ENCODE measurements at places on chromosomes 6 and 20.

- DNase-seq = peak; percentile 47
These were observed 21.7 kb upstream of the SMIM26 start for GRCh38 chr20:18545566-18545965.

GRCh38 chr6:132456700-132457143 is 55.4 kb upstream of the MOXD1 start:
- DNase-seq = no peak

DNA sequence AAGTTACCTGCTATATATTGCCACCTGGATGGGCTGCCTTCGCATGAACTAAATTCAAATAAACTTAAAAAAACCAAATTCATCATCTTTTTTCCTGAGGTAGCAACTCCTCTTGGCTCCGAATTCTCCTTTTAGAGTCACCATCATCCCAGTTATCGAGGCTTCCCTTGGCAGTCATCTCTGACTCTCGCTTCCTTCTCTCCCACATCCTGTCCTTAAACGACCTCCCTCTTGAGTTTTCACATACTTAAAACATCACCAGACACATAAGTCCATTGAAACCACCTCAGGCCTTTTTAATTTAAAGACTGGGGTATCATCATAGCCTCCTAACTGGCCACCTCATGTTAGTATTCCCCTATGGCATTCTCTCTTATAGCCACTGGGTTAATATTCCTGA is 296.1 kb upstream of the FLRT3 start:
- no peak for DNase-seq

DNA sequence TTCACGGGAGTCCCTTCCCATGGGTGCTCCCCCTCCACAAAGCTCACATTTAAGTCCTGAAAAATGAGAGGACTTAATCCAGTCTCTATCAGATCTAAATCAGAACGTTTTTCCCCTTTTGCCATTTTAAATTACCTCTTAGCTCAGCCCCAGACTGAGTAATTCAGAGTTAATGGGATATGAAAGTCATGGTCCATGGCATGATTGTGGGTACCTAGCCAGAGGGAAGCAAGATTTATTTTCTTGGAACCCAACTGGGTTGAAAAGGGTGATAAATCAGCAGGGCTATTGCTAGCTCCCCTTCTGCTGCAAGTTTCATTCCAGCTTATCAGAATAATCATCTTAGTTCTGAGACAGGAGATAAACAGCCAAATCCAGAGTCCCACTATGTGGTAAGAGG is 320.2 kb upstream of the CHD6 start:
- no peak for DNase-seq

DNA sequence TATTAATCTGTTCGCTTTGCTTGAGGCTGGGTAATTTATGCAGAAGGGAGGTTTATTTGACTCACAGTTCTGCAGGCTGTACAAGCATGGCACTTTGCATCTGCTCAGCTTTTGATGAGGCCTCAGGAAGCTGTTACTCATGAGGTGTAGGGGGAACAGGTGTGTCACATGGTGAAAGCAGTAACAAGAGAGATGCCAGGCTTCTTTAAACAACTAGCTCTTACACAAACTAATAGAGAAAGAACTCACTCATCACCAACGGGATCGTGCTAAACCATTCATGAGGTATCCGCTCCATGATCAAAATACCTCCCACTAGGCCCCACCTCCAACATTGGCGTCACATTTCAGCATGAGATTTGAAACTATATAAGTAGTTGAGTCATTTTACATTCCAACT is 34.4 kb upstream of the GCLC start:
- no peak for DNase-seq

GRCh38 chr6:35745509-35745908 is 8.7 kb downstream of the ARMC12 start:
- no peak for DNase-seq

DNA sequence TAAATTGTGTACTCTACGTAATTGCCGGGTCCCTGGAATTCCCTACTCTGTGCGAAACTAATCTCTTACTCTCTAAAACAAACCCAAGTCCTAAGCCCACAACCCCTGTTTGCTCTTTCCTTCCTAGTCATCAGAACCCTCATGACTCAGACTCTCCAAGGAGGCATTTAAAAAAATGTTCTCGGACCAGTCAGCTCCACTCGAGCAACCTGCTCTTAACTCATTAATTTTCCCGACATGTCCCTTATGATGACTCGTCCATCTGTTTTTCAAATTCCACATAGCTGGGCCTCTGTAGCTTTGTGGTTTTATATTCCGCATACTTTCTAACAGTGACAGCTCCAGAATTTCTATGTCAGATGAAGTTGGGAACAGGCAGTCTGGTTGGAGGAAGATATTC is 2.6 kb upstream of the MUC22 start:
- no peak for DNase-seq

GRCh38 chr6:142871910-142872331 is 73.1 kb downstream of the HIVEP2 start:
- DNase-seq = no peak

DNA sequence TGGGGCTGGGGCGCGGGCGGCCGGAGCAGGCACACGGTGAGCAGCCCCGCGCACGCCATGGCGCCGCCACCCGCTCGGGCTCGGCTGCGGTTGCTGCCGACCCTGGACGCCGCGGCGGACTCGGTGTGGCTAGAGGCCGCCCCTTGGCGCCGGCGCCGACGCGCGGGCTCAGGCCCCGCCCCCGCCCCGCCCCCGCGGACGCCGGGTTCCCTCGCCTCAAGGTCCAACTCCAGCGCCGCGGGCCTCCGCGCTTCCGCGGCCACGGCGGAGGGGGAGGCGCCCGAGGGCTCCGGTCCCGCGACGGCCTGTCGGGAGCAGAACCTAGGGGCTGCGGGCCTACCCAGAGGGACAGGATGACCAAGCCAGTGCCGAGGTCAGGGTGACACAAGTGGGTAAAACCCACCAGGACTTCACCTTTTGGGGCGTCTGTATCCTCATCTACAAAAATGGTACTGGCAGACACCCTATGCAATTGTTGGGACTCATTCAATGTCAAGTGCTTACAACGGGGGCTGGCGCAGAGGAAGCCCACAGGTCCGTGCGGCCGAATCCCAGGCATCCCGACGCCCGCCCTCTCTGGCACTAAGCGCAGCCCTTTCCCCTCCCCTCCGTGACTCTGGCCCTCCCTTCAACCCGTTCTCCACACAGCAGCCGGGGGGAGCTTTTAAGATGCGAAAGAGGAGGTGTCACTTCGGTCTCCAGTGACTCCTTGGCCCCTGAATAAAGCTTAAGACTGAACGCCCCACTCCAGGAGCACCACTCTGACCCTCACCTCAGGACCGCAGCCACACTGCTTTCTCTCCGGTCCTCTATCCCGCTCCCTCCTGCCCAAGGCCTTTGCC is at the start of gene NECAB3:
TSS of gene NECAB3 (minus strand) at position 135 of the 842 bp plus-strand sequence. CDS start at position 59, 76 bp downstream.
- peak; percentile 90 for DNase-seq

DNA sequence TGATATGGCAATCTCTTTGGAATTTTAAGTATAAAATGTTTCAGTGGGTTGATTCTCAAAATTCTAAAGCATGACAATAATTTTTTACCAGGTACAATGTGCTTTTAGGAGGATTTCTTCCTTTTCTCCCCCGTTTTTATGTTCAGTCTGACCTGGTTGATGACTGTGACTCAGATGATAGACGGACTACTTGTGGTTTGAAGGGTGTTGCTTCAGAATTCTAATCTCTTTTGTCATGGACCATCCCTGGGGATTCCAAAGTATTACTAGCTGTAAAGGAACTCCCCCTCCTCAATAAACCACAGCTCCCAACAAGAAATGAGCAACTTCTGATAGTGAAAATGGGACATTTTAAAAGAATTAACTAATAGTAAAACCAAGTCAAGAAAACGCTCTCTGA is 34.9 kb upstream of the TNFAIP3 start:
- DNase-seq = no peak

DNA sequence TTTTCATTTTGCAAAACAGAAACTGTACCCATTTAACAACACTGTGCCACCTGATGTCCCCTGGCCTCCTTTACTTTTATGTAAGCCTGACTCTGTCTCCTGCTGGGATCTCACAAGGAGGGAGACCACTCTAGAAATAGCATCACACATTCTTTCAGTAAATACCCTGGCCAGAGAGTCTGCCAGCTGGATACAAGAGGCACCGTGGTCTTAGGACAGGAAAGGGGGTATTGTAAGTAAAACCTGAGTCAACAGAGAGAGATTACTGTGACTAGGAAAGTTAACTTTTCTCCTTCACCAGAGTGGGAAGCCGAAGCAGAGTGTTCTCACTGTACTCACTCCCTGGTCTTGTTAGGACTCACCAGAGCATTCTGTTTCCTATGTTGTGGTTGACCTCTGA is 27.8 kb downstream of the CMTR1 start:
- no peak for DNase-seq

DNA sequence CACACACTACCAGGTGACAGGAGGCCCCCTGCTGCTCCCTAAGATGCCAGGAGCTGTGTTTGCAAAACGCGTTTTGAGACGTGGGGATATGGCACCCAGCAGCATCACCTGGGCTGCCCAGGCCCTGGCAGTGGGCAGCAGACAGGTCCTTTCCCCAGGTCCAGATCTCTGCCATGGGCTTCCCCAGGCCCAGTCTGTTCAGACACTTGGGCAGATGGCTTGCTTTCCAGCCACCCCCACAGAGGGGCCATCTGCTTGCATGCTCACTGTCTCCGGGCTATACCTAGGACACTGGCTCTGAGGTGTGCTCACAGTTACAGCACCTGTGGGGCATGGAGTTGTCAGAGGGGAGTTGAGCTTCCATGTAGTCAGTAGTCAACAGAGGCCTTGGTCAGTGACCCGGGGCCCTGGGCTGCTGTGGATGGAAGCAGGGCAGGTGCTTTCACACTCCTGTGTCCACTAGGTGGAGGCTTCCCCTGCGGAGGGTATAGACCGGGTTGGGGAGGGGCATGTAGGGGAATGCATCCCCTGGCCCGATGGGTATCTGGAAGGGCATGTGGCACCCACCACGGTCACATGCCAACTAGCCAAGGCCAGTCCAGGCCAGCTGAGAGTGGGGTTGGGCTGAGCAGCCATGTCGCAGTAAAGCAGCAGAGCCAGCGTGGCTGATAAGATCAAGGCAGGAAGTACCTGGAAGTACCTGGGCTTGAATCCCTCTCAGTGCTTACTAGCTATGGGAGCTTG is 185.4 kb upstream of the SLC24A3 start:
- DNase-seq = peak; percentile 61

GRCh38 chr20:34528921-34529297 is 12.7 kb downstream of the DYNLRB1 start:
- DNase-seq = no peak

GRCh38 chr6:87697581-87698546 is 4.2 kb downstream of the AKIRIN2 start:
- no peak for DNase-seq

DNA sequence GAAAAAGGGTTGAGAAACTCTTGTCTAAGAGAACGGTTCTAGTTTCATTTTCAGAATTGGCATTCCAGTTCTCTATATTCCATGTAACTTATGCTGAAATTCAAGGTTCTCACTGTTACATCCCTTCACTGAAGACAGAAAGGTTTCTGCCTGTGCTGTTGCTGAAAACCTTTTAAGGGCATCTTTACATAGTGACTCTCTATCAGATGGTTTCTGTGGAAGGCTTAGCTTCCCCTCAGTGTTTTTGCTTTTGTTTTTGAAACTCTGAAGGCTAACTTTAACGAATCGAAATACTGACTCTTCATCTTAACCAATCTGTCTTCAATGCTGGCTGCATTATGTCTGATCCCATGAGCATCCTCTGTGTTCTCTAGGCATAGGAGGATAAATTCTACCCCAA is 1286.2 kb upstream of the EYS start:
- DNase-seq = peak; percentile 41

- DNase-seq = no peak
These were observed 177.6 kb upstream of the MAN1A1 start for GRCh38 chr6:119527231-119527578.

DNA sequence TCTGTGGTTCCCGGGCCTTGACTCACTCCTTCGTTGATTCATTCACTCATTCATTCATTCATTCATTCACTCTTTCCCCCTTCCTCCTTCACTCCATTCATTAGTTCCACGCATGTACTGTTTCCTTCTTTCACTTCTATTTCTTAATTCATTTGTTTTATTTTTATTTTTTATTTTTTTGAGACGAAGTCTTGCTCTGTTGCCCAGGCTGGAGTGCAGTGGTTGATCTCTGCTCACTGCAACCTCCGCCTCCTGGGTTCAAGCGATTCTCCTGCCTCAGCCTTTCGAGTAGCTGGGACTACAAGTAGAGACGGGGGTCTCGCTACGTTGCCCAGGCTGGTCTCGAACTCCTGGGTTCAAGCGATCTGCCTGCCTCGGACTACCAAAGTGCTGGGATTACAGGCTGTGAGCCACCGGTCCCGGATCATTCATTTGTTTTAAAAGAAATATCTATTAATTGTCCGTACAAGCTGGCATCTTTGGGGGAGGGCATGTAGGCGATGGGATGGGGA is 427 bp upstream of the NFKBIE start:
- no peak for DNase-seq

GRCh38 chr6:31620586-31621319 is at the start of gene PRRC2A:
Gene PRRC2A, plus strand, starts transcription at chr6:31620715. Its CDS starts 2,075 bp downstream, at chr6:31622790.
- DNase-seq = peak; percentile 91

GRCh38 chr6:72413884-72414283 is 208.0 kb upstream of the KCNQ5 start:
- DNase-seq = no peak

DNA sequence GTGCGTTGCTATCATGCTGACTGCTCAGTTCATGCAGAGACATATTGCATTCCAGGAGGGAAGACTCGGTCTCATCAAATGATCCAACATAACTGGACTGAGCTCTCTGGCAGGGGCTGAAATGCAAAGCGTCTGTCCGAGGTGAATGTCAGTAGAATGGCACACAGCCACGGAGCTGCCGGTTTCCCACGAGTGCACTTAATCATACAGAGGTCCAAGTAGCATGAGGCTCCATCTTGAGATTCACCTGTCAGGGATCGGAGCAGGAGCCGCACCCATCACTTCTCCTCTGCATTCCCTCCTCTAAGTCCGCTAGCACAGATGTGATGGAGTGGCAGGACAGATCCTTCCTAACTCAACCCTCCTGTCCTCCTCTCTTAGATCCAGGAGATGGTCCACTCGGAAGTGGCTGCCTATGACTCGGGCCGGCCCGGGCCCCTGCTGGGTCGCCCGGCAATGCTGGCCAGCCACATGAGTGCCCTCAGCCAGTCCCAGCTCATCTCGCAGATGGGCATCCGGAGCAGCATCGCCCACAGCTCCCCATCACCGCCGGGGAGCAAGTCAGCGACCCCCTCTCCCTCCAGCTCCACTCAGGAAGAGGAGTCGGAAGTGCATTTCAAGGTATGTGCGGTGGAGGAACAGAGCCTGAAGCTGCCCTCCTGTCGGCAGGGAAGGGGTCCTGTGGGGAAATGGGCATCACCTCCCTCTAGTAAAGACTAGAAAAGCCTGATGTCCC is 135.9 kb downstream of the JPH2 start:
- DNase-seq = no peak

DNA sequence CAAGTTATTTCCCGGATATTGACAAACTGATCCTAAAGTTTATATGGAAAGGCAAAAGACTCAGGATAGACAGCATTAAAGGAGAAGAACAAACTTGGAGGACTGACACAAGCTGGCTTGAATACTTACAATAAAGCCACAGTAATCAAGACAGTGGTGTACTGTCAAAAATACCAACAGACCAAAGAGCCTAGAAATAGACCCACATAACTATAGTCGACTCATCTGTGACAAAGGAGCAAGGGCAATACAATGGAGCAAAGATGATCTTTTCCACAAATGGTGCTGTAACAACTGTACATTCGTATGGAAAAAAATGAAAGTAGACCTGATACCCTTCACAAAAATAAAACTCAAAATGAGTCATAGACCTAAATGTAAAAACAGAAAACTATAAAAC is 46.0 kb downstream of the ABHD12 start:
- DNase-seq = no peak
